Mammary epithelial cell (primary cell): ENCODE measurements at places on chromosomes 5 and 9.

DNA sequence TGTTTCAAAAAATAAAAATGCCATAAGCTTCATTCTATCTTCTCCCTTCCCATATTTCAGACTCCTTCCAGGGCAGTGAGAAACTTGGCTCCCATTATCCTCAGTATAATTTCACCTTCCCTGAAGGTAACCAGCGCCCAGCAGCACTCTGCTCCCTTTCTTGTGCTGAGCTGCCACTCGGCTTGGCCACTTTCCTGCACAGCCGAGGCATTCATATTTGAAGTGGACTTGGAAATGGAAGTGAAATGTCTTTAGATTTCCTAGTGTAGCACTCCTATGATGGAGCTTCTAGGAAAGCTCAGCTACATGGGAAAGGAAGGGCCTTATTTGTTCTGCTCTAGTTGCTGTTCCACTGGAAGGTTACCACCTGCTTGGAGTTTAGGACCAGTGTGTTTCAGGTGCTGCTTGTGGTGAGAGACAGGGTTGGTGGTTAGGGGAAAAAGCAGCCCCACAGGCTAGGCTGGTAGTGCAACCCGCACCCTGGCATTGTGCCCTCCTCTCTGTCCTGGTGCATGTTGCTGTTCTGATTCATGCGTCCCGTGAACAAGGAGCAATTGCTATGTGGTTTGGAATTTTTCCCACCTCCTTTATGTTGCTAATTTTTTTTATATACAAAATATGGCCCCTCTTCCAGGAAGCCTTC, 53.8 kb downstream of the RAD23B start:
- peak; percentile 81 for DNase-seq

DNA sequence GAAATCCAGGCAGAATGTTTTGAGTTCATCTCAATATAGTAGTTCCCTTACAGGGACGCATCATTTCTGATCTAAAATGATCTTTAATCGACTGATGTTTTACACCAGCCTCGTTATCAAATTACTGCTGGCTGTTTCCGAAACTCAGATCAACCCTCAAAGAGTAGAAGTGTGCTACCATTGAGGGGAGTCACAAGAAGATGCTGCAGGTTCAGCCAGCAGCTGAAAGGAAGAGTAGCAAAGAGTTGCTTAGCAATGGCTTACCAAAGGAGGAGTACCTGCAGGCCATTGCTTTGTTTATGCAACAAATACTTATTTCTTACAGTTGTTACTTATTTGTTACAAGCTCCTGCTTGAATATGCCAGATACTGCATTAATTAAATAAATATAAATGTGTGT, 144.1 kb downstream of the EBF1 start:
- no peak for DNase-seq

DNA sequence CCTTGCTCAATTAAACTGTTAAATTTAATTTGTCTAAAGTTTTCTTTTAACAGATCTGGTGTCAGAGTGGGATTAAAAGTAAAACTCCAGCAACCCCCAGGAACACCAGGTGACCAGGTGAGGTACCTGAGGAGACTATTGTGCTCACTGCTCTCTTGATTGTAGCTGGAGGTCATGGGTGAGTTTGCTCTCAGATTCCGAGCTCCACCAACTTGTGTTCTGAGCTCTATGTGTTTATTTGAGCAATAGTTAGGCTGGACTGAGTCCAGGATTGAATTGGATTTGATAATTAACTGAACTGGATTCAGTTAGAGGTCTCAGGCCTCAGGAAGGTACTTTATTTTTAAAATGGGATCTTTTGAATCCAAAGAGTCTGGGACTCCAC, 17.9 kb upstream of the SCGB3A2 start:
- DNase-seq: no peak

DNA sequence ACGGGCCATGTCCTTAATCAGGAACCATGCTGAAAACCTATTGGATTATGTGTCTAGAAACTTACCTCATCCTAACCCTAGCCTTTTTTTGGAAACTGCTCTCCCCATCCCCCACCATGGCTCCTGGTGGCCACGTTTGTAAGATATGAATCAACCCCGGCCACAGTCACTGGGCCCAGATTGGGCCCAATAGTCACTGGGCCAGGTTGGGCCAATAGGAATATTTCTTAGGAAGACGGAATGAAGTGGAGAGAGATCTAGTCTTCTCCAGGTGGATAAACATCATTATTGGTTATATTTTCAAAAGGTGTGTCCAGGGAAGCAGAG, 468.7 kb downstream of the ARHGEF28 start:
- DNase-seq: no peak

DNA sequence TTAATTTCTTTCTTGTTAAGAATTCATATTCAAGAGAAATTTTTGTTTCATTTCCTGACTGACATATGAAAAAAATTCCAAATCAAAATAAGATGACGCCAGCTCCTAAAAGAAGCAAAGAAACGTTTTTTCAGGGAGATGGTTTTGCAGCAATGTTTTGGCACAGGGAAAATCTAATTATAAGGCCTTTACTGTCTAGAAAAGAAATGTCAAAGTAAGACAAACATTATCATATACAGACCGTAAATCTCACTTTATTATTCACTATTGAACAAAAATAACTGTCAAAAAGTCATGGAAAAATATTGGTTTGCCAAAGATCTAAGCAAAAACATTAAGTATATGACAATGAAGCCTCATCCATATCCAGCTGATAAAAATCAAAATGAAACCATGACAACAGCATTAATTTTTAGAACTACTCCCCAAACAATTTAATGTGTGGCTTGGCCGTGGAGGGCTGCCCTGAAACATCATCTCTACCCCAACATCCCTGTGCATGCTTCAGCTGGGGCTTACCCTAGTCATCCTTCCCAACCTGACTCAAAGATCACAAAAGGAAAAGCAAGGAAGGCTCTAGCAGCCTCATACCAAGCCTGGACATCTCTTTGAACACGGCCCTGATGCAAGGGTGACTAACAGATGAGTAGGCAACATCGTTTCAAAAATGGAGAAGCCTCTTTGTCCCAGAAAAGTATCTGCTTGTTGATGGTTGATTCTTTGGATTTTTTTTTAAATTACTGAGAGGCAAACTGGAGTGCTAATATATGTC, 95.6 kb downstream of the ARSB start:
- peak; percentile 79 for DNase-seq
